Activated CD8-positive, alpha-beta T cell treated with anti-CD3 and anti-CD28 coated beads for 36 hours (primary cell): ENCODE measurements at places on chromosomes 13 and 19. TPM values are rescaled to one million over a fixed set of nuclear protein-coding genes. Genes with fewer than 3 reads are reported as not detected.
A peak's percentile ranks its signal among the peaks of the same experiment; 100 is the strongest.

TMEM145 gene
- total RNA-seq, result 3.2 TPM

DNA sequence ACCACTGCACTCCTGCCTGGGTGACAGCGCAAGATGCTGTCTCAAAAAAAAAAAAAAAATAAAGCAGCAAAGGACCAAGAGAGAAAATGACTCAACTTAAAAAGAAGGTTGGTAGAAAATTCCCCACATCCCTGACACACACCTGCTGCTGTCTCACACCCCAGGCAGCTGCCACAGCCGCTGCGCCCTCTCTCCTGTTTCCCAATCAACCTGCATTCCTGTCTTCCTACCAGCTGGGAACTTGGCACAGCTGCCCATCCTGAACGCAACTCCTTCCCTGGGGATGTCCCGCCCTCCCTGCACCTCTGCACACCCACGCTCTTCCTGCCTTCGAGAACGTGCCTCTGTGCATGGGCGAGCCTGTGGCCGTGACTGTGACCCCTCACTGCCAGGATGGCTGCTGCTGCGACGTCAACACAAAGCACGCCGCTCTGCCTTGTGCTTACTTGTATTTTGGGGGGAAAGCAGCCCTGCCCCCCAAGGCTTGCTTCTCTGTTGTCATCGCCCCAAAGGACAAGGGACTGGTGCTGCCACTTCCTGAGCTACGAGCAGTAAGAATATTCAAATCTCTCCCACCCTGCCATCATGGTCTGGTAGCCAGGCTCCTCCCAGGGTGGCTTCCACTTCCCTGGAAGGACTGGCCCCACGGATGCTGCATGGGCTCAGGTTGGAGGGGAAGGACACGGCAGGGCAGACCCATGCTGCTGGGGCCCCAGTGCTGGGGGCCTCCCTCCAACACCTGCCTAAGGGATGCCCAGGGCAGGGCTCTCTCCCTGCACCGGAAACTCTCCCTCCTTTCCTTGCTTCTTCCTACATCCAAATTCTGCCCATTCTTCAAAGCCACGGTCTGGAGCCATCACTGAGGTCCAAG is 20.7 kb downstream of the SH3GL1 start:
- peak; percentile 82 for DNase-seq

- no peak for DNase-seq
These were observed 12.0 kb downstream of the RDH13 start for GRCh38 chr19:55050749-55051532.

GRCh38 chr19:48433337-48433736 is 12.4 kb upstream of the GRWD1 start:
- DNase-seq, result no peak

DNA sequence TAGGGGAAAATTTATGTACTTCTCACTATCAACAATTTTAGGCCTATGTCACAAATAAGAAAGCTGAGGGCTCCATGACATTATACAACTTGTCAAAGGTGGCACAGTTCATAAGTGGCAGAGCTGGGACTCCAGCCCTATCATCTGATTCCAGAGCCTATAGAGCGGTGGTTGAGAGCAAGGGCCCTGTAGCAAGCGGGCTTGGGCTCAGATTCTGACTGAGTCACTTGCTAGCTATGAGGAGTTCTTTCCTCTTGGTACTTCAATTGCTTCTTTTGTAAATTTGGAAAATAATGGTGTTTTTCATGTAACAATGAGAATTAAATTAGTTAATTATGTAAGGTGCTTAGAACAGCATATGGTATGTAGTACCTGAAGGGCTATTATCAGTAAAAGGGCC is 28.7 kb upstream of the FAM216B start:
- no peak for DNase-seq

TNFRSF19 gene
- total RNA-seq, result not detected

ZSCAN4 gene
- total RNA-seq, result not detected

ICAM5 gene
- total RNA-seq, result 5.3 TPM

DNA sequence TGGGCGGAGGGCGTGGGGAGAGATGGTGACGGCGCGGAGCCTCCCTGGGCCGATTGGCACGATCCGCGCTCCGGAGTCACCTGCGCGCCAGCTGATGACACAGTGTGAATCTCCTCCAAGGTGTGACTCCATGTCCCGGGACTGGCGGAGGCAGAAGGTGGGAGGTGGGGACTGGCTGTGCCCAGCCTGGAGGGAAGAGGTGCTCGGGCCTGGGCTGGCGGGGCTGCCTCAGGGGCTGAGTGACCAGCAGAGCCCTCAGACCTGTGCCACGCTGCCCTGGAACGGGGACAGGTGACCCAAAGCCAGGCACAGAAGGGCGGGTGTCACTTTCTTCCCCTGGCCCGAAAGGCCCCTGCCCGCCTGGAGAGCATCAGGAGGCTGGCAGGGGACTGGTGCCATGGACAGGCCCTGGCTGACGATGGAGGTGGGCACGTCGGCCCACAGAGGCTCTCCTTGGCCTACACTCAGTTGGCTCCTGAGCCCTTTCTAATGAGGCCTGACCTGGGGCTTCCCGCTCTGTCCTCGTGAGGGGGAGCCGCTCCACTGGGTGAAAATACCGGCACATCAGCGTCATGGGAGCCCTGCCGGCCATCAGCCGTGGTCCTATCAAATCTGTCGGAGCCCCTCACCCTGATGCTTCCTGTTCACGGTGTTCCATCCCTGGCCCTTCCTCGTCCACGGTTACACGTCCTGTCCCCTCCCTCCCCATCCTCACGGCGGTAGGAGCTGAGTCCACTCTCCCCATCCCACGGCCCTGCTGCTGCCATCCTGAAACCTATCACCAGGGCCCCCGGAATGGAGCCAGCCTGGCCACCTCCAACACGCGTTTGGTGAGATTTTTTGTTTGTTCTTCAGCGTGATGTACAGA is 75.6 kb downstream of the SPACA7 start:
- no peak for DNase-seq

DNA sequence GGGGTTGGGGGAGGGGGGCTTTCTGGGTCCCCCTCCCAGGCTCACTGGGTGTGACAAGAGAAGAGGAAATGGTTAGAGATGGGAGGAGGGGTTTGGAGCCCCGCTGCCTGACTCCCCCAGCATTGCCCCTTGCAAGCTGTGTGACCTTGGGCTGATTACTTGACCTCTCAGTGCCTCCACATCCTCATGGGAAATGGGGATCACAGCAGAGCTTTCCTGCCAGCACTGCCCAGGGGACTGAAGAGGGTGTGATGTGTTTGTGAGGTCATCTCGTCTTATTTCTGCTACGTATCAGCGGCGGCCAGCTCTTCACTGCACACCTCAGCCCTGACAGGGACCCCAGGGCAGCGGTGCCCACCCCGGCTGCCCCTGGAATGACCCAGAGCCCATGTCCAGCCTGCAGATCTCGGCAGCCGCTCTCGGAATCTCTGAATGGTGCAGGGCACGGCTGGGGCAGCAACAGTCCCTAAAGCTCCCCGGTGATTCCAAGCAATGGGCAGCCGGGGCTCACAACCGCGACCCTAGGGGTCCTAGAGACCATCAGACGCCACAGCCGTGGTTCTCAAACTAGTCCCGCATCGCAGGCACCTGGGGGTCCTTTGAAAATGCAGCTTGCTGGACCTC is 8.4 kb downstream of the PNMA8B start:
- no peak for DNase-seq

DNA sequence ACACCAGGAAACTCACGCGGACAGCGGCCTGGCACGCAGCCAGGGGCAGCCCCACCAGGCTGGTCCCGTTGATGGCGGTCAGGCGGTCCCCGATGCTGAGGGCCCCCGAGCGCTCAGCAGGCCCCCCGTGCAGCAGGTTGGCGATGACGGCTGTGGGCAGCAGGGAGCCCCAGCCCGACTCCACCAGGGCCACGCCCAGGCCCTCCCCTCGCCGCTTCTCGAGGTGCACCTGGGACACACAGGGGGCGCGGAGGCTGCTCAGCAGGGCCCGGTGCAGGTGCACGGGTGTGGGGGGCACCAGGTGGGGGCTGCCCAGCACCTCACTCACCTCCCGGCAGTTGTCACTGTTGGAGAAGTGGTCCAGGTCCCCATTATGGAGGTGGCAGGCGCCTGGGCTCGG is 9.0 kb downstream of the APBA3 start:
- DNase-seq, result no peak

- DNase-seq, result peak; percentile 61
These were observed 726 bp upstream of the UFM1 start for GRCh38 chr13:38348861-38349389.

- DNase-seq, result peak; percentile 92
These were observed at the start of gene SAMD1 for GRCh38 chr19:14090509-14091080. SAMD1 (minus strand) TSS chr19:14090751.

GRCh38 chr19:2722541-2723344 is 1.6 kb upstream of the DIRAS1 start:
- DNase-seq, result no peak

SHISA7 gene
- not detected for total RNA-seq

GGACT gene
- total RNA-seq, result 5.3 TPM

DNA sequence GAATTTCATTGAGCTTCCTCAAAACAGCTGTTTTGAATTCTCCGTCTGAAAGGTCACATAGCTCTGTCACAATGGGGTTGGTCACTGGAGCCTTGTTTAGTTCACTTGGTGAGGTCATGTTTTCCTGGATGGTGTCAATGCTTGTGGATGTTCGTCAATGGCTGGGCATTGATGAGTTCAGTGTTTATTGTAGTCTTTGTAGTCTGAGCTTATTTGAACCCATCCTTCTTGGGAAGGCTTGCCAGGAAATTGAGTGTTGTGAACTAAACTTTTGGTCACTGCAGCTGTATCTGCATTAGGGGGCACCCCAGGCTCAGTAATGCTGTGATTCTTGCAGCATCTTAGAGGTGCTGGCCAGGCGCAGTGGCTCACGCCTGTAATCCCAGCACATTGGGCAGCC is 22.0 kb downstream of the BLOC1S3 start:
- DNase-seq, result peak; percentile 21

DNA sequence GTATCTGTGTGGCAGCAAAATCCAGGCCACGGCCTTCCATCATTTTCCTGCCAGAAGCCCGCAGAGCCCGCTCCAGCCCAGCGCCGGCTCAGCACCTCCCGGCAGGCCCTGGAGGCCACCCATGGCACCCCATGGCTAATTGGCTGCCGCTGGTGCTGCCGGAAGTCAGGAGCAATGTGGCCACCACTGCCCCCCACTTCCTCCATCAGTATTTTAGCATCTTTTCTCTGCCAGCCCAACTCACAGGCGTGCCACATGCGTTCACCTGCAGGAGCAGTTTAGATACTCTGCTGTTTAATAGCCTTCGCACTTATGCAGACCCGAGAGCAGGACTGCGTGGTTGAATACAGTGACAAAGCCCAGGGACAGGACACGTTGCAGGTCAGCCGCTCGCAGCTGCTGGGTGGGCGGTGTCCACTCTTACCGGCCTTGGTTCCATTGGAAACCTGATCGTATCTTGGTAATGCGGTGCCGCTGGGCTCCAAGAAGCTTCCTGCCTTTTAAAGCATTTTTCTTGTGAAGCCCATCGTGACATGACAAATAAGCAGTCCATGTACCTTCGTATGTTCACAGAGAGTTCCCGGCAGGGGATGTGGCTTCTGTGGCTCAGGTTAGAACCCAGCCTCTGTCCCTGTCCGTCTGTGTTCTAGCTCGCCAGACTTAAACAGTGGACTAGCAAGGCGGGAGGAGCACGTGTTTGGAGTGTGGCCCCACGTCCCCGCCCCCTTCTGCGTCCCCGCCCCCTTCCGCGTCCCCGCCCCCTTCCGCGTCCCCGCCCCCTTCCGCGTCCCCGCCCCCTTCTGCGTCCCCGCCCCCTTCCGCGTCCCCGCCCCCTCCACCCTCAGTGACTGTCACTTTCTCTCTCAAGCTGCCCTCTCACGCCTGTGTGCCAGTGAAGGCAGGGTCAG is 162.0 kb upstream of the SOX1 start:
- DNase-seq, result no peak

DNA sequence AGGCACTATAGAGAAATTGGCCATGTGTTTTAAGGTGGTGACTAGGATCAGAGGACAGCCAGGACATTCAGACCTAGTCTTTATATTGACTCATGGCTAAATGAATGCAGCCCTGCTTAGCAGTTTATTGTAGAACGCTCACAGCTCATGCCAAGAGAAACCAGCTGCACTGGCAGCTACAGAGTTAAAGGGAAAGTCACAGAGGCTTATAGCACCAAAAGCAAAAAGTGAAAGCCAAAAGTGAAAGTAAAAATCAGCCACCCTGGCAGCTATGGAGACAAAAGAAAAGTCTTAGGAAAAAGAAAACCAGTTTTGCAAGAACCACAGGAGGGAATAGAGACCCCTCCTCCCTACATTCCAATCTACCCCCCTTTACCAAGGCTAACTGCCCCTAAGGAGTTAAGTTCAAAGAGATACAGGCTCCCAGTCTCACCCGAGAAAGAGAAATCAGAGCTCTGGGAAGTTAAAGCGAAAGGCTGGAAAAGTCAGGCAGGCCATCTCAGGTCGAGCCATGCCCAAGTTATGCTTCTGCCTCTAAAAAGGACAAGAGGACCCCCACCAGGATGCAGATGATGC is 99.0 kb downstream of the ZNF429 start:
- DNase-seq, result peak; percentile 28

CACNG8 gene
- not detected for total RNA-seq

DNA sequence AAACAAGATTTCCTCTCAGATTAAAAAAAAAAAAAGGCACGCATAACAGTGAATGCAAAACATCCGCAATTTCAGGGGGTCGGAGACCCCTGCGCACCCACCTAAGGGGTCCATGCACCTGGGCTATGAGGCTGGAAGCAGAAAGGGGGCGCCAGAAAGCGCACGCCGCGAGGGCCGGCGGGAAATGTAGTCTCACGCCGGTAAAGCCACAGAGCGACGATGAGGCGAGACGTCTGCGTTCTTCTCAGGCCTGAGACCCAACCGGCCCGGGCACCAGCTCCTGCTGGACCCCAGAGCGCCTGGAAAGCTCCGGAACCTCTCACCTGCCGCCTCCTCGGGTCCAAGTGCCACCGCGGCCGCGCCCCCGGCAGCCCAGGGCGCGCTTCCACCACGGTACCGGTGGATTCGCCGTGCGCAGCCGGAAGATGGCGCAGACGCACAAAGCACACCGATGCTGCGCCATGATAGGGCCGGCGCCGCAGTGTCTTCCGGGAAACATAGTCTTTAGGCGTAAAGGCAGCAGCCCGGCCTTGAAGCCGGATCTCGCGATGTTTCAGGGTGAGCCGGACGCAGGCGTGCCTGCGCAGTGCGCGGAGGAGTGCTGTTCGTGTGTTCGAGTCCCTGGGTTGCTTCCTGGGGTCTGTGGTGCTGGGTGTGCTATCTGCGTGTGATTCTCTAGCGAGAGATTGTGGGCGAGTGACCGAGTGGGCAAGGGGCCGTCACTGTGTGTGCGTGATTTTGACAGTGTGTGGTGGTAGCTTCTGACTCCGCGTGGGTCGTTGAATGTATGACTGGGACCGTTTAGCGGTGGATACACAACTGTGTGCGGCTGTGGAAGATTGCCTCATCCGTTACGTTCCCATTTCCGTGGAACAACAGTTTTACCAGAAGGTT is at the start of gene ZNF582:
Gene ZNF582 (minus strand): TSS at position 416 of the 894 bp plus-strand sequence. CDS start 1,782 bp downstream, outside the sequence.
- peak; percentile 97 for DNase-seq

SPC24 gene
- total RNA-seq, result 60.5 TPM

DNA sequence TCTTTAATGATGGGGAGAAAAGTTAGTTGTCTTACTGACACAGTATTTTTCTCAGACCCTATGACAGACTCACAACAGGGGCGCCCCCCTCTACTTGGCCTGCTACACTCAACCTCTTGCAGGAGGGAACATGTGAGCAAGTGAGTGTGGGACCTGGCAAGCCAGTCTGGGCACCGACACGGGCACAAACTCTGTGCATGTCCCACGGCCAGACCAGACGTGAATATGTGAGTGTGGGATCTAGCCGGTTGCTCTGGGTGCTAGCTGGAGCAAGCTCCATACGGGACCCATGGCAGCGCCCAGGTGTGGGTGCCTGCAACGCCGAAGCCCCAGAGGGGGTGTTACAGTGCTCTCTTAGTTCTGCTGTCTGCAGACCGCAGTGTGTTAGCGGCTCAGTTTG is 1437.3 kb upstream of the MIR17HG start:
- no peak for DNase-seq

- no peak for DNase-seq
These were observed 645 bp downstream of the PALM start for GRCh38 chr19:709196-709964.
